ENCODE measurements at places on chromosomes 6 and 20.

- no peak for DNase-seq
These were observed 47.3 kb downstream of the LRFN2 start for GRCh38 chr6:40539853-40540252.

DNA sequence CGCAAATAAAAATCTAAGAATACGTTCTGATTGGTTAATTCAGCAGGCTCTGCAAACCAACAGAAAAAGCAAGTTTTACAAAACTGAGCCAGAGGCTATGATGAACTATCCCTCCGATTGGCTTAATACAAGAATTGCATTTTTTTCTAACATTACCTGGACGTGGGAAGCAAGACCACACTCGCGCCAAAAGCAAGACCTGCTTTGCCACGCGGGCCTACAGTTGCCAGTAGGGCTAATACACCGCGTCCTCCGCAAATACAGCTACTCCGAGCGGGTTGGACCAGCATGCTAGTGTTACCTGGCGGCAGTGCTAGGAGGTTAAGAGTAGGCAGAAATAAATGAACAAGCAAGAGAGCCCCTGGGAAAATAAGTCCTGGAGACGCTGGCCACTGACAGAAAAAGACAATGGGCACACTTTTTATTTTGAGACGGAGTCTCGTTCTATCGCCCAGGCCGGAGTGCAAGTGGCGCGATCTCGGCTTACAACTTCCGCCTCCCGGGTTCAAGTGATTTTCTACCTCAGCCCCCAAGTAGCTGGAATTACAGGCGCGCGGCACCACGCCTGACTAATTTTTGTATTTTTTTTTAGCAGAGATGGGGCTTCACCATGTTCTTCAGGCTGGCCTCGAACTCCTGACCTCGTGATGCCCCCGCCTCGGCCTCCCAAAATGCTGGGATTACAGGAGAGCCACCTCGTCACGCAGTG, 131.9 kb upstream of the BTN3A2 start:
- no peak for DNase-seq

- no peak for DNase-seq
These were observed 25.3 kb downstream of the MYT1 start for GRCh38 chr20:64189530-64189966.

GRCh38 chr6:139748353-139749146, 374.1 kb upstream of the CITED2 start:
- DNase-seq, result no peak

All from SK-MEL-5 (cell line).